Lung (tissue), 17 donors: ENCODE measurements at places on chromosomes 7 and 10. TPM values are rescaled to one million over a fixed set of nuclear protein-coding genes. Genes with fewer than 3 reads are reported as not detected.

ADRB1 gene
- 6.6 TPM for polyA plus RNA-seq

CLCN1 gene
- polyA plus RNA-seq, result 0.06 TPM

PUS7 gene
- 9.2 TPM for polyA plus RNA-seq

VSIR gene
- 32.3 TPM for polyA plus RNA-seq

CASP7 gene
- polyA plus RNA-seq, result 15.4 TPM

UNCX gene
- polyA plus RNA-seq, result not detected

GIMAP5 gene
- polyA plus RNA-seq, result 47.9 TPM

ACHE gene
- 6.2 TPM for polyA plus RNA-seq

LIPN gene
- polyA plus RNA-seq, result not detected

CTAGE8 gene
- polyA plus RNA-seq, result 0.76 TPM

TRIM50 gene
- 0.08 TPM for polyA plus RNA-seq

RET gene
- polyA plus RNA-seq, result 0.31 TPM

LOXL4 gene
- 2.0 TPM for polyA plus RNA-seq
